ENCODE measurements at places on chromosomes 13 and 19.

GRCh38 chr19:3547767-3548282, 8.9 kb downstream of the TEKTIP1 start:
- DNase-seq = no peak

DNA sequence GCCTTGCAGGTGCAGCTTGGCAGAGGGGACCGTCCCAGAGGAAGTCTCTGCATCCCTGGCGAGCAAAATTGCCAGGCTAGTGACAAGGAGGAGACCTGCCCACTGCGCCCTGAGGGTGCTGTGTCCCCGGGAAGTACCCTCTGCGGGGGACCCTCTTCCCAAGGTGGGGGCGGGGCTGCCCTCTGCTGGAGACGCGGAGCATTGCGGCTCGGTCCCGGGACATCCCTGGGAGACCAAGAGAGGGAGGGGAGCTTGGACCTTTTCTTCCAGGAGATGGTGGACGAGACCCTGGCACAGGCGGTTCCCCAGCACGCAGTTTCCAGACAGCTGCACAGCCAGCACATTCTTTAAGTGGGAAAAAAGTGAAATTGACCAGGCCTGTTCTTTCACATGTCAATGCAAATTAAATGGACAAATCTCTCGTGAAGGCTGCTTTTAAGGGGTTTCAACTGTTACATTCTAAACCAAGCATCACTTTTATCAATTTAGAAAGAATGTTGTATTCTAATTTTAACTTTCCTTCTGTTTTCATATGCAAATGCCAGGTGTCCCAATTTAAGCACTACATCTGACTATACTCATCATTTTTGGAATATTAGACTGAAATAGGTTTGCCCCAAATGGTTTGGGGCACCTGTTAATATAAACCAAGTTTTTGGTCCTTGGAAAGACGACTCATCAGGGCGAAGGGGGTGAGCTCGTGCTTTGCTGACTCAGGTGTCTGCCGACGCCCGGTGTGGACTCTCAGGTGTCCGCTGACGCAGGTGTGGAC, 60.7 kb downstream of the MCF2L start:
- DNase-seq = peak; percentile 77

GRCh38 chr19:51327066-51328001, 14.6 kb downstream of the VSIG10L start:
- peak; percentile 89 for DNase-seq

- DNase-seq = peak; percentile 46
Measured at GRCh38 chr19:18294467-18294864, 13.0 kb upstream of the JUND start.

DNA sequence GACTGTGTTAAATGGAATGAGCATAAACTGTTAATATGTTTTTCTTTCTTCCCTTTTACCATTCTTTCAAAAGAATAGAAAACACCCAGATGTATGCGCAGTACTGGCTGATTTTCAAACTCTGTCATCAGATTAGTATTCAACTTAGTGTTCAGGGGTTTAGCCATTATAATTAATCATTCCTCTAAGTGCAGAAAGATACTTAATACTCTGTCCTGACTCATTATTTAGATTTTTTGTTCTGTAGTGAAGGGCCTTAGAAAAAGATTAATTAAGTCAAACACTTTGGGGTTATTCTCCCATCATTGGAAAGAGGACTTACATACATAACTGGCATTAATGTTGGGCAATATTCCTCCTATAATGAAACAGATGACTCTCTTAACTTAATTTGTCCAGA, 1316.7 kb upstream of the SLC10A2 start:
- DNase-seq = no peak

DNA sequence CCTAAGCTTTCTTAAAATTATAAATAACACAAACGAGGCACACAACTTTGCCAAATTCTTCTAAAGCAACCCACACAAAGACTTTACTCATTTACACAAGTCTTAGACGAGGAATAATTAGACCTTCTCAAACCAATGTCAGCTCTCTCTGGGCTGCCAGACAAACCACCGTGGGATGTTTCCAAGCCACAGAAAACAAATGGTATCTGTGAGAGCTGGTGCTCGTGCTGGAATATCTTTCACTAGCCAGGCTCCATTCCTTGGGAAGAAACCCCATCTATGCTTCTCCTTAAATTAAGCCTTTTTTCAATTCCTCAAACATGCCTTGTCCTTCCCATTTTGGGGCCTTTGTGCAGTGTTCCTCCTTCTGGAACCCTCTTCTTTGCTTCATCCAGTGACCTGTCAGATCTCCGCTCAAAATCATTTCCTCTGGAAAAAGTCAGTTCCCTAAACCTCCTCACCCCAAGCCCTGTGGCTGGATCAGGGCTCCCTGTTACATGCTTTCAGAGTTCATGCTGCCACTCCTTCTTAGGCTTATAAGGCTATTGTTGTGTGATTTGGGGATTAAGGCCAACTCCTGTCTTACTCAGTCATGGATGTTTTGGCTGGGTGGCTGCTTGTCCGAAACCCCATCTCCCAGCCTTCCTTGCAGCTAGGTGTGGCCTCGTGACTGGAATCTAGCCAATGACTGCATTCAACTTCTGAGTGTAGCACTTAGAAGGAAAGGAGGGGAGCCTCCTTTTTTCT, 64.2 kb upstream of the GTF2F2 start:
- DNase-seq = no peak

DNA sequence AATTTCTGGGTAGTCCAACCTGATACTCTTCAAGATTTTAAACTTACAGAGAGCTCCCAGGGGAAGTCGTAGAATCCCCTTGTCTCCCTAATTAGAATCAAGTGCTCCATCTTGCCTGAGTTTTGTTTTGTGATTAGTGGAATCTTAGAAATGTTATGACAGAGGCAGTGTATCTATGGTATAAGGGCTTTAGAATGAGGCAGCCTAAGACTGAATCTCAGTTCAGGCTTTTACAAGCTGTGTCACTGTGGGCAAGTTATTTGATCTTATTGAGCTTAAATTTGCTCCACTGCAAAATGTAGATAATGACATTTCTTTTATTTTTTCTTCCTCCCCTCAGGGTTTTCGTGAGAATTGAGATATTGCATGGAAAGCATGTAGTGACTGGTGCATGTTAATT, 215.5 kb downstream of the POSTN start:
- DNase-seq = no peak

- DNase-seq = no peak
Measured at GRCh38 chr19:30877661-30878113, 471.5 kb downstream of the TSHZ3 start.

GRCh38 chr13:26503826-26504594, 53.5 kb upstream of the WASF3 start:
- DNase-seq = no peak

GRCh38 chr13:54029226-54029625, 1000.6 kb downstream of the OLFM4 start:
- peak; percentile 20 for DNase-seq

- no peak for DNase-seq
Measured at GRCh38 chr19:4896372-4896771, 6.3 kb downstream of the ARRDC5 start.

DNA sequence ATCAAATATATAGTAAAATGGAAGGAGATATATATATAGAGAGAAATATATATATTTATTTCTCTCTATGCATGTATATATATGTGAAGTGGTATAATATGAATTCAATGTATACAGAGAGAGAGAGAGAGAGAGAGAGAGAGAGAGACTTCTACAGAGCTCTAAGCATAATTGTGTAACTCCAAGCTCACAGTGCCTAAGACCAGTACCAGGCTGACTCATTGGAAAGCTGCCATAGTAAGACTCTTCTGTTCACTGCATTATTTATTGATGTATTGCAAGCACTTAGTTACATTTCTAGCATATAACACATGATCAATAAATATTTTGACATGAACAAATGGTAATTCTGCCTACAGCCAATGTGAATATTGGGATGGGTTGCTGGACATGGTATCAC, 1734.7 kb downstream of the SLITRK1 start:
- DNase-seq = no peak

Measured in GM13976 (cell line).